ENCODE measurements at places on chromosomes 4 and X.

DNA sequence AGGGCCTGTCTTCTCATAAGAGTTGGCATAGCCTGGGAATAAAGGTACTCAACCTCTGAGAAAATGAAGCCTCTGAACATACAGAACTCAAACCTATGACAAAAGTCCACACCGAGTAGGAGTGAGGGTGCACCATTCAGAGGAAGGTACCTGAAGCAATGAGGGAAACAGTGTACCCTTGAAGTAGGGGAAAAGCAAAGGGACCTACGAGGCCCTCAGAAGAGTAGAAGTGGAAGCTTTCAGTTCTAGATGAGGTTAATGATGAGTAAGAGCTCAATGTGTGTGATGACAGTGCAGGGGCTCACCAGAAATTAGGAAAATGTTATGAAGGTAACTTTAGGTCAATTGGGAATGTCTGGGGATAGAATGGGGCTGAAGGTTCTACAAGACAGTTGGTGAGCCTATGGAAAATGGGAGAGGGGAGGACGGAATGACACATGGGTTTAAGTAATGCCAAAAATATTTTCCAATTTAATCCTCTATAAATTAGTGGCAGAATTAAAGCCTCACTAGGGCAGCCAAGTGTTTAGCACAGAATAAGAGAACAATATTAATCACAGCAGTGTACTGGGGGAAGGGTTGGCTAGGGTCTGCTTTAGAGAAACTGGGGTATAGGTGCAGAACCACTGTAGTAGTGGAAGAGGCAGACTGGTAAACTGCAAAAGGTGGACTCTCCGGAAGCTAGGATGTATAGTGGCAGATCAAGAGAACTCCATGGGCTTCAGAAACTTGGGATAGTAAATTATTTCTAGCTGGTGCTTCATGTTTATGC, 39.8 kb downstream of the RAB33A start:
- DNase-seq, result no peak

GRCh38 chr4:62342346-62342745, 1142.2 kb downstream of the ADGRL3 start:
- DNase-seq, result no peak

GRCh38 chr4:40176602-40177001, 20.2 kb upstream of the RHOH start:
- DNase-seq, result no peak

GRCh38 chrX:11197671-11198070, 86.5 kb downstream of the HCCS start:
- DNase-seq, result no peak

- no peak for DNase-seq
These were observed 56.8 kb downstream of the CD99L2 start for GRCh38 chrX:150841456-150842197.

DNA sequence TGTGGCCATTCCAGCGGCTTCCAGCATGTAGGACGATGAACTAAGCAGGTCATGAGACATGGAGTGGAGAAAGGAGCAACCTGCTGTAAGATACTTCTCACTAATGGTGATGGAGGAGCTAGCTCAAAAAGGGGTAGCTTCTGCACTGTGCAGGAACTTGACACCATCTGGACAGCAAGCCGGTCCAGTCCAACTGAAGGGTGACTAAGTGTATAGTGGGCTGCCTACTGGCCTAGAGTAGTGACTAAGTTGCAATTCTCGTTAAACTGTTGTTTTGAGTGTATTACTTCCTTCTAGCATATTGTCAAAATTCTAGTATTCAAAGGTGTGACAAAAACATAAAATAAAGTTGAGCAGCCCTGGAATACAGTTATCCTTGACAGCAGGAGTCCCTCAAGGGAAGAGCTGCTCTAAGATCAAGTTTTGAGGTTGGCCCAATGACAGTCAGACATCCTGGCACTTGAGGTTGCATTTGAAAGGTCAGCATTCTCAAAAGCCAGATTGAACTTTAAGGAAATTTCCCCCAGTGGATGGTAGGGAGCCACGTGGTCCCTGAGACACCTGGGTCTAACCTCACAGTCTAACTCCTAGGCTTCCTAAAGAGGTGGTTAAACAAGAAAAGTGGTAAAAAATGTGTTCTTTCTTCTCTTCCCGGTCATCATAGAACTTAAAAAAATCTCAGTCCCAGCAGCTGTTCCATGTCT, 8.0 kb downstream of the CETN2 start:
- DNase-seq, result no peak
